Aorta (tissue), 5 donors: ENCODE measurements at places on chromosomes 12 and 14. TPM values are rescaled to one million over a fixed set of nuclear protein-coding genes. Genes with fewer than 3 reads are reported as not detected.

Gene HOXC4
- 18.4 TPM for total RNA-seq

Gene FGF23
- not detected for total RNA-seq

- H3K27me3 ChIP-seq, result no peaks in the 10 kb centered on the region
- no peak for DNase-seq
- peak overlapping the region; percentile 41 for H3K4me3 ChIP-seq
These were observed 9.3 kb downstream of the CCDC196 start for GRCh38 chr14:66495218-66496098.

Gene RDH16
- 0.42 TPM for total RNA-seq

DNA sequence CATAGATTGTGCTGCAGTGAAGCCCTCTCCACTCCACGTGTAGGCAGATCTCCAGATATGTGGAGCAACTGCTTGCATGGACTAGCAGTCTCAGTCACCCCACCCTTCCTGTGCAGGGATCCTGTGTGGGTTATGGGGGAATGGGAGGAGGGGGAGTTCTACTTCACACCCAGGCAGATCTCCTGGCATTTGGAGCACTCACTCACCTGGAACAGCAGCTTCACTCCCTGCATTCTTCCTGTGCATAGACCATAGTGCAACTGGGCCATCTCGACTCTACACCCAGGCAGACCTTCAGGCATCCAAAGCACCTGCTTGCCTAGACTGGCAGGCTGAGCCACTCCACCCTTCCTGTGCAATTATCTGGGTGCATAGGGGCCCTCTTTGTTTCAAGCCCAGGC, 96.0 kb upstream of the PCED1B start:
- no peak overlapping the region for H3K27ac ChIP-seq
- no peaks in the 10 kb centered on the region for H3K4me1 ChIP-seq
- H3K4me3 ChIP-seq, result no peak overlapping the region
- no peaks in the 10 kb centered on the region for H3K27me3 ChIP-seq
- no peaks in the 10 kb centered on the region for H3K36me3 ChIP-seq
- peak; percentile 52 for DNase-seq

GRCh38 chr12:57840726-57841125, 5.8 kb downstream of the CTDSP2 start:
- peak overlapping the region; percentile 23 for H3K27ac ChIP-seq
- H3K4me1 ChIP-seq, result peaks cover 19% of the 10 kb centered on the region
- DNase-seq, result no peak
- no peaks in the 10 kb centered on the region for H3K36me3 ChIP-seq
- H3K27me3 ChIP-seq, result no peaks in the 10 kb centered on the region
- H3K4me3 ChIP-seq, result no peak overlapping the region

- no peak overlapping the region for H3K4me3 ChIP-seq
- H3K27ac ChIP-seq, result no peak overlapping the region
- DNase-seq, result no peak
These were observed 537.3 kb downstream of the TMTC2 start for GRCh38 chr12:83224012-83224411.

Gene DLK1
- total RNA-seq, result not detected
